NCI-H226 (cell line): ENCODE measurements at places on chromosomes 3 and 15.

DNA sequence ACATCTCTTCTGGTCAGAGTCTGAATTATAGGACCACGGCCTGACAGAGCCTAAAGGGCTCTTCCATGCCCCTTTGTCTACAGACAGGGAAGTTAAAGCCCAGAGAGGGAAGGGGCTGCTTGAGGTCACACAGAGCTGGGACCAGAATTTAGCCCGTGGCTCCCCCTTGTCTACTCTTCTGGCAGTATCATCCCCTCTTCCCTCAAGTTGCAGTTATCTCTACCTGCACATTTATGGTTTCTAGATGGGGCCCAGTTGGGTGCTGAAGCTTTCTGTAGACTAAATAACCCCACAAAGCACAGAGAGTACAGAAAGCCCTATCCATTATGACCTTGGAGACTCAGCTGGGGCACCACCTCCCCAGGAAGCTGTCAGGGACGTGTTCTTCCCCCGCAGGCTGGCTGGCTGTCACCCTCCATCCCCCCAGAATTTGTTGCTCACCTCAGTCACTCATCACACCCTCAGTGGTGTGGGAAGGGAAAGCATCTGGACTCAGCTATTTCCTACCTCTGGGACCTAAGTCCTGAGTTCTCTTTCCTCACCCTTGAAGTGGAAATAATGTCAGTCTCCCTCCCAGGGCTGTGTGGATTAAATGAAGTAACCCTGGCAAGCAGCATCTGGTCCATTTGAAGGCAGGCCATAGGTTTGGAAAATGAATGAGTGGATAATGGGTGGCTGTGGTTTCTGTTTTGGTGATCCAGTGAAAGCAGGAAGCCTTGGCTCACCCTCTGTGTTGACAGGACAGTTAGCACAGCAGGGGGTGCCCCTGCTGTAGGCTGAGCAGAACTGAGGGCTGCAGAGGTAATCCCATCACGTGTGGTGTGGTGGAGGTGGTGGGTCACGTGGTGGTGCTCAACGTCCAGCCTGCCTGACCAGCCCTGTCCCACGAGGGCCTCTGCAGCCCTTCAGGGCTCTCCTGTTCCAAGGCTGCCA, 16.3 kb downstream of the ACOX2 start:
- no peak for DNase-seq

- no peak for DNase-seq
Observed at GRCh38 chr15:37149146-37149545, 48.8 kb upstream of the MEIS2 start.

DNA sequence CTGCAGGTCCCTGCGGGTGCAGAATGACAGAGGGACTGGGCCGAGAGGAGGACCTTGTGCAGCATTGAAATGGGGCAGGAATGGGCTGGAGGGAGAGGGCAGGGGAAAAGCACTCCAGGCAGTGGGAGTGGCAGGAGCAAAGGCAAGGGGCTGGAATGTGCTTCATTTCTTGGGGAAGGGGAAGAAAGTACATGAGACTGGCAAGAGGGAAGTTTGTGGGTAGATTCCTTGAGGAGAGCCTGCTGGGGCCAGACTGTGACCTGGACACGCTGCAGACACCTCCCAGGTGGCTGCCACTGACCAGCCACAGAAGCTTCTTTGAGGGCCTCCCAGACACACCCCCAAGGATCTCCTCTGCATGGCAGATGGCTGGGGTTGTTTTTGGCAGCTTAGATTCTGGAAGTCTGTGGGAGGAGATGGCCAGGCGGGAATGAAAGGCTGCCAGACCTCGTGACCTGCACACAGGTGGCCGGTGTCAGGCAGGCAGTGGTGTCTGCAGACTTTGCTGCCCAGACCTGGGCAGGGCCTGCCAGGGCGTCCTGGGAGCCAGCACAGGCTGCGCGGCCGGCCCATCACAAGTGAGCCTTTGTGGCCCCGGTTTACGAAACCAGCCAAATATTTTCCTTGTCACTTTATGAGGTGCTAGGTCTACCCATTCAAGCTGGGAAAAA, 53.1 kb downstream of the SPSB4 start:
- no peak for DNase-seq

DNA sequence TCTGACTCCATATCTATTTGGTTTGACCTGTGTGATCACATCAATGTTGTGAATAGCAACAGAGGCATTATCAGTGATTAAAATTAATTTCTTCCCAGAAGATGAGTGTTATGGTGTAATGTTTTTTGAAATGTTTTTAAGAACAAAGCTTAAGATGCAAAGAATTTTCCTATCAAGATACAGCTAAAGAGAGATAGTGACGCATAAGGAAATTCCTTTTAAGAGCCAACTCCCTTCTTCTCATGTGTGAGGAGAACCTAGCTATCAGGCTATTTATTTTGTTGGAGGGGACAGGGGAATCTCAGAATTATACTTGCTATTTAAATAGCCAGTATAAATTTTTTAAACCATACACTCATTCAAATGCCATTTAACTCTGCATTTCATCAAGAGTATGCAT, 71.3 kb downstream of the COL8A1 start:
- peak; percentile 82 for DNase-seq

DNA sequence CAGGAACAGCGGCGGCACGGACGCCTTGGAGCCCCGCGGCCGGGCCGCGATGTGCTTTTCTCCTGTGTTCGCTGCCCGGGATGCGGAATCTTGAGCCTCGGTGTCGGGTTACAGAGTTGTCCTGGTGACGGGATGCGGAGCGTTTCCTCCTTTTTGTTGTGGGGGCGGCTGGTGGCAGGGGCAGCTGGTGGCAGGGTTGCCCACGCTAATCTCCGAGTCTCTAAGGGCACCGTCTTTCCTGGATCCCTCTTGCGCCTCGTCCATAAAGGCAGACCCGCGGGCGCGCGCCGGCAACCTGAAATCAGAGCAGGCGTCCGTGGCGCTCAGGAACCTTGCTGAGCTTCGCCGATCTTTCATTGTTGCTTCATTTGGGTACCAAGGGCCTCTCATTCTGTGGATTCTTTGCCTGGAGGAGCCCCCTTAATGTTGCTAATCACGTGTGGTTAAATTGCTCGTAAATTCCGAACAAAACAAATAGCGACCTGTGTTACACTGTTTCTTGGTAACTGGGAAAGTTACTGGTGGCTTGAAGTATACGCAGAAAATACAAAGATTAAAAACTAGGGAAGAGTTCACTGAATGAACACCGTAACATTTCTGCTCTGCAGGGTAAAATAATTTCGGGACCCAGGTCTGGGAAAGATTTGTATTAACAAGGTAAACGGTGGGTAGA, 844 bp upstream of the PFN2 start:
- DNase-seq: peak; percentile 27

- no peak for DNase-seq
Observed at GRCh38 chr3:196215493-196216020, 777 bp upstream of the SLC51A start.

DNA sequence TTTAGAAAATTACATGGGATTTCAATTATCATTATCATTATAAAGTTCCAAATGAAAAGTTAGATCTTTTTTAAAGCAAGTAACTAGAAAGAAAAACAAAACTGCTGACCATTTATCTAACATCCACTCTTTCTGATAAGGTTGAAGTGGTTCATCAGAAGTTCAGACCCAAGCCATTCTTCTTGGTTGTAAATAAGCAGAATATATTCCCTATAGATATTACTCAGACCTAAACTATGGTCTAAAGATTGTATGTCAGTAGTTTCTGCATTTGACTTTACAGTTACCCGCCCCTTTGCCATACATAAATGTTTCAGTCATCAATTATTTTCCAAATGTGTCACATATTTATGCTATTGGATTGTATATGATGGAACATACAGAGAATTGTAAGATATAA, 136.7 kb downstream of the PLOD2 start:
- peak; percentile 28 for DNase-seq

DNA sequence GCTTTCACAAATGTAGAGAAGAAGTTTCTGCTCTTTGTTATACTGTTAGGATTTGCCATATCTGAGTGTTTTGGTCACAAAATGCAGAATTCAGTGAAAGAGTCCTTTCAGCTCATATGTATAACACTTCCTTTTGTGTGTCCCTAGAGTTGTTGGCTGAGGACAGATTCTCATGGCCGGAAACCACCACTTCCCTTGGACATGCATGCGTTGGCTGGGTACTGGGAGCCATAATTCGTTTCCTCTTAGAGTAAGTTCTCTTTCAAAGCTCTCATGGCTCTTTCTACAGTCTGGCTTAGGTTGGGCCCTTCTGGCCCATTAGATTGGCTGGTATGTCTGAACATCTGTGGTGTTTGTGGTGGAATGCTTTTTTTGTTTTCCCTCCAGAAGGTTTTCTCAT, 298.5 kb downstream of the DIPK2A start:
- no peak for DNase-seq

DNA sequence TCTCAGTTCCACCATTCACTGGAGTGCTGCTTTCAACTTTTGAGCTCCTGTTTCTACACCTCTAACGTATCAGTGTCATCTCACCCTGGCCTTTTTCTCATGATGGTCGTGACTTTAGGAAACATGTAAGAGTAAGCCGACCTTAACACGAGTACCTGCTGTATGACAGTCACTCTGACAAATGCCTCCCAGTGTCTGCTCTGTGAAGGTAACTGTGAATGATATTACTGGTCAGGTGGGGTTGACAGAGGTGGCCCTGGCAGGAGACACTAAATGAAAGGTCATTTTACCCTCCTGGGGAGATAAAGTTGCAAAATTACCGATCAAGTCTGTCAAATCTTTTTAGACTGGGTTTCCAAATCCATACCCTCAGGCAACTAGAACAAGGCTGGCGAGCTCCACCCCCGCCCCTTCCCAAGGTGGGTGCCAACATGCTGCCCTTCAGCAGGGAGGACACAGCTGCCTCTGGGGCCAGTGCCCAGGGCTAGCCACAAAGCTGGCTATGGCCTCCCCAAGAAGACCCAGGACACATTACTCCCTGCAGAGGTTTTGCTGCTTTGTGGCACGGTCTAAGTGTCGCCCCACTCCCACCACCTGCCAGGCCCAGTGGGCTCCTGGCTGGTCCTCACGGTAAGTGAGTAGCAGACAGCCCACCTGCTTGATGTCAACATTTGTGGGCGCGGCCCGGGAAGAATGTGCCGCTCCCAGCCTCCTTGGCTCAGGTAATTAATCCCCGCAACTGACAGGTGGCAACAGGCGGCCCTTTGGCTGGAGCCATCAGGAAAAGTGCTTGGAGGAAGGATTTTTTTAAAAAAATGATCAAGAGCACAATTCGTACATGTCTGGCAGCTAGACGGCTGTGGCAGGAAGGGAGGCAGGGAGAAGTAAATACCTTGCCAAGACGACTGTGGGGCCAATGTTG, 211.8 kb downstream of the TP63 start:
- no peak for DNase-seq

DNA sequence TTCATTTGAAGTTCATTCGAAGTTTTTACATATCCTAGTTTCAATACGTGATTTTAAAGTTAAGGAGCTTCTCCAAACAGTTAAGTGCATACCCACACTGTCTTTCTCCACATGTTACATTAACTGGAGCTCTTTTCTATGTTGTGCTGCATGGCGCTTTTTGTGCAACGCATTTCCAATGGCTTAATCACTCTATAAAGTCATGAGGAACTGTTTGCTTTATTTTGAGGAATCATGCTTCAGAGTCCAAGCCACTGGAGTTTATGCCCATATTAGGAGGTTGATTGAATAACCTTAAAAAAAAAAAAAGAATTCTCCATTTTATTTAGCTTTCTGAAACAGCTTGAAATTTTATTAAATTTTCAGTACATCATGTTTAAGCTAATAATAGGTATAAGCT, 109.4 kb upstream of the MBNL1 start:
- DNase-seq: no peak

GRCh38 chr3:195612075-195612800, 28.5 kb upstream of the APOD start:
- DNase-seq: no peak

DNA sequence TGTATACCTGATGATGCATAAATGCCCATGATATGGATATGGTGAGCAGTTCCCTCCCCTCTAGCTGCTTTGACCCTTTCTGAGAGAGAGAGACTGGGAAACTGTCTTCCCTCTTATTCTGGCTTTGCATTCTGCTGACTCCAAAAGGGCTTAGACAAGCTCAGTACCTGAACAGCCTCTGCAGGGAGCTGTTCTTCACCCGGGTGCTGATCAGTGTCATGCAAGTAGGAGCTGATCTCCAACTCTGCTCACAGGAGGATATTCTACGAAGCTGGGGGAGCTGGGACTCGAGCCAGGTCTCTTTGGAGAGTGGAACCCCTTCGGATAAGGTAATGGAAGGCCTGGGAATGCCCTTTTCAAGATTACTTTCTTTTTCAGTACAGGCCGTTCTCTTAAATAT, 237.1 kb downstream of the RYR3 start:
- no peak for DNase-seq

- DNase-seq: no peak
Observed at GRCh38 chr15:97386940-97387339, 573.6 kb upstream of the ARRDC4 start.

GRCh38 chr15:78369161-78369560, 29.0 kb downstream of the CRABP1 start:
- DNase-seq: no peak

DNA sequence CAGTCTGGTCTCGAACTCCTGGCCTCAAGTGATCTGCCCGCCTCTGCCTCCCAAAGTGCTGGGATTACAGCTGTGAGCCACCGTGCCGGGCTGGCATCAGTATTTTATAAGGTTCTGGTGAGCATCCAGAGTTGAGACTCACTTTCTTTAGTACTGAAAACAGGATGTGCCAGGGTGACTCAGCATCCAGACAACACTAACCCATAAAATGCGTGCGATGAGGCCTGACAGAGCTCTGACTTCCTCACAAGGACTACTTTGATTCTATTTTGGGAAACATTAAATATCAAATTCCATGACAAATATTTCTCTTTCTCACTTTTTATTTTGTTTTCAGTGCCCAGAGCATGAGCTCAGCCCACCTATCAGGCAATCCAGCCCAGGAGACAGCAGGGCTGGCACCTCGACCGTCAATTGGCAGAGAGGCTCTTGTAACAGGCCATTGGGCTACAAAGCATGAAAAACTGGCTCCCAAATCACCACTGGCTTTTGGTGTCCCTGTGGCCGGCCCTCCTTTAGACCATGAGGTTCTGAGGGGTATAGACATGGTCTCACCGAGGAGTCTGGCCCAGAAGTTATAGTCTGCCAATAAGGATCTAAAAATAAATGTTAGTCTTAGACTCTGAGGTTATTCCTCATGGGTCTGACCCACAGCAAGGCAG, 75.0 kb downstream of the FEM1B start:
- DNase-seq: peak; percentile 93

DNA sequence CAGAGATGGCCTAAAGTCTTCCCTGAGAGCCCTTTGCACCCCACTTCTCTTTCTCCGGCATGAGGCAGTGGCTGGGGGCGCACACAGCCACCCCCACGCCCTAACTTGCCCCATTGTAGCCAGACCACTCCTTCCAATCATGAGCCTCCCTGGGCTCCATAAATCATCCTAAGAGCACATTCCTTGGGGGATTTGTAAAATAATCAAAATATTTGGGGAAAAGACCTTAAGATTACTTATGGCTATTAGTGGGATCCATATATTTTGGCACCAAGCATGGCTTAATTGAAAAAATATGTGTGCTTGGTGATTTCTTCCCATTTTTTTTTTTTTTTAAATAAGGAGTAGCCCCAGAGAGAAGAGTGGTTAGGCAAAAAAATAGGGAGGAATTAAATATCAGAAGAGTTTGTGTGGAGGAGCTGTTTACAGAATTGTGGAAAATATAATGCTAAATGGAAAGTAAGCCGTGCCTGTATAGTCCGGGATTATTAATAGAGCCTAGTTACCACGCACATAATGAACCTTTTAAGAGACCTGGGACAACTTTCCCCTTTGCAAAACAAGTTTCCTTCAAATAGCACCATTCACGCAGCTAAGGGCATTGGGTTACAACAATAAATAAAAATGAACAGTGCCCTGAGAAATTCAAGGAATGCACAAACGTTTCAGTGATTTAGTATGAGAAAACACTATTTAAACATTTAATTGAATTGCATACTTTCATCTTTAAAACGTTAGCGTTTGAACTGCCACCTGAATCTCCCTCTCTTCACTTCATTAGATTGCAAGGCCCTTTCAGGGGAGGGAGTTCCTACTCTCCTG, 46.1 kb downstream of the SMAD6 start:
- DNase-seq: no peak
